ENCODE measurements at places on chromosomes 2 and 18.

- no peak for DNase-seq
Measured at GRCh38 chr2:74426181-74426758, 4.7 kb downstream of the WDR54 start.

DNA sequence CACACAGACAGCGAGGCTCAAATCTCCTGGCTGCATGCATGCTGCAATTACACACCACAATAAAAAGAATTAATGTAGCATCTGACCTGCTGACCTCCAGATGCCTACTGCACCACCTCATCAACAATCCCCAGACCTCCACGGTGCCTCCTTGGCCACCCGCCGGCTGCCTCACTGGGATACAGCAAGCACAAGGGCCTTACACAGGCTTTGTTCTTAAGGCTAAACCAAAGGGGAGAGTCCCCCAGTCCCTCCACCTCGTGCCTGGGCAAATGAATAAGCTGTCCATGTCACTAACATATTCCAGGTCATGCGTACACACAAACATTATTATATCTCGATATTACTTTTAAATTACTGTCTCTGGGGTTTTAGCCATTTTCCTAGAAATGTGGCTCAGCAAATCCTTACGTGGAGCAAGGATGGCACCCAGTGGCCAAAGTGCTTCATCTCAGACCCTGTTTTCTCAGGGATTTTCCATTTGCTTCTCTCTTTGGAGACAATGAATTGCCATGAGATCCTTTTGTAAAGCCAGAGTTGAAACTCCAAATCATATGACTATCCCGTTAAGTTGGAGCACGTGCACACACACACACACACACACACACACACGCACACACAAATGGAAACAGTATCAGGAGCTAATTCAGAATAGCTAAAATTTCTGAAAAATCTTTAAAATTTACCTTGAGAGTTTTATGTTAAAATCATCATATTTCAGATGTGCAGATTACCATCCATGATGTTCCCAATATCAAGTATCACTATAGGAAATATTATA is 313.8 kb downstream of the PDE11A start:
- DNase-seq: peak; percentile 33

- no peak for DNase-seq
Measured at GRCh38 chr2:61962095-61962984, 56.9 kb downstream of the COMMD1 start.

- peak; percentile 57 for DNase-seq
Measured at GRCh38 chr18:44654573-44654972, 26.1 kb upstream of the SETBP1 start.

- peak; percentile 39 for DNase-seq
Measured at GRCh38 chr2:179592167-179592936, 269.1 kb downstream of the ZNF385B start.

- DNase-seq: peak; percentile 25
Measured at GRCh38 chr18:623761-624620, 27.2 kb downstream of the CLUL1 start.

GRCh38 chr2:234932591-234933168 is 19.1 kb upstream of the SH3BP4 start:
- no peak for DNase-seq

- DNase-seq: peak; percentile 99
Measured at GRCh38 chr2:69914164-69914949, 552 bp upstream of the MXD1 start.

- no peak for DNase-seq
Measured at GRCh38 chr2:15298770-15299169, 262.4 kb downstream of the NBAS start.

DNA sequence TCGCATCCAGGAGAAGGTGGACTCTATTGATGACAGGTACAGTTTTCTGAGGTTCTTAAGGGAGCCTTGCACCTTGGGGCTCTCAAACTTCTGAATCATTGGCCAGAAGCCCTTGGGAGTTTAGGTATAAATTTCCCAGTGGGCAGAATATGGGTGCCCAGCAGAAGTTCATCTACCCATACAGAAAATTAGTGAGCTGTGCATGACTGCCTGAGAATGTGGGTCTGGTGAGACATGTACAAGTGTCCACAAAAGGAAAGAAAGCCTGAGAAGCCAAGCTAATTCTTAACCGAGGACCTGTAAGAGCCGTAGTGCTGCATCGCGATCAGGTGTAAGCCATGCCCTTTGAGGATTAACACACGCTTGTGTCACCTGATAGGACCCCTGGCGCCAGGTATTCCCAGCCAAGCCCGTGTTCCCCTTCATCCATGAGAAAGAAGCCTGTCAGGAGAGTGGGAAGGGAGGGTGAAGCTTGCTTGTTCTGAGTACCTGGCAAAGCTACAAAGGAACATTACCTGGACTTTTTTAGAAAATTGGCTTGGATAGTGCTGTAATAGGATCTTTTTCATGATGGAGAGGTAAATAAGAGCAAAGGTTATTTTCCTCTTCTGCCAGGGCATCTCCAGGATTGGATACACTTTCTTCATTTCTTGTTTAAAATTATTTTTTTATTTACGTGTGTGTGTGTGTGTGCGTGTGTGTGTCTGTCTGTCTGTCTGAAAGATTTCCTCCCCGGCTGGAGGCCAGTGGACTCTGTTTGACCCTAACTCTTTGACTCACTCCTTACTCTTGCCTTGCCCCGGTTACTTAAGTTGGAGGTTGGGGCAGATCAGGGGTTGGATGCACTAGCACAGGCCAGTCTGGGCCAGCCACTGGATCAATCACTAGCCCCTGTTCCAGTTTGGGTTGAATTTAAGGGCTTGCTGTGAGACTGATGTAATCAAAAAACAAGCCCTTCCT is 90.4 kb upstream of the EML6 start:
- no peak for DNase-seq

GRCh38 chr18:53796040-53796729 is 428.3 kb downstream of the MBD2 start:
- peak; percentile 63 for DNase-seq

- DNase-seq: no peak
Measured at GRCh38 chr2:202541137-202541536, 93.6 kb upstream of the FAM117B start.

DNA sequence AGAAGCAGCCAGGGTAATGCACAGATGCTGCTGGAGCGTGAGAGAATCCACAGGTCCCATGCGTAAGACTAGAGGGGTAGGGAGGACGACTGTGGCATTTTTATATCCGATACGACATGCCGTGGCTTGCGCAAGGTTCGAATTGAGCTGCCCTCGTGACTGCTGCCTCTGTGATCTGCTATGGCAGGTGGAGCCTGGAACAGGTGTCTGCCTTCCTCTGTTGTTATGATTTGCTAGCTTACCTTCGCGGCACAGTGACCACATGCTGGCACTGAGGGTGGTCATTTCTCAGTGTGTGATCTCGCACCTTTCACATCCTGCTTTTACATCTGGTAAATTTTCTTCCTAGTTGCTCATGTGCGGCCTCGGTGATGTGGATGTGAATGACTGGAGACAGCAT is 240.2 kb downstream of the ALPK2 start:
- DNase-seq: no peak

Data from HS-5 (cell line).